ACHN (cell line): ENCODE measurements at places on chromosomes 1 and 21.

GRCh38 chr1:158806916-158807536 is 24.1 kb upstream of the MNDA start:
- DNase-seq, result no peak

DNA sequence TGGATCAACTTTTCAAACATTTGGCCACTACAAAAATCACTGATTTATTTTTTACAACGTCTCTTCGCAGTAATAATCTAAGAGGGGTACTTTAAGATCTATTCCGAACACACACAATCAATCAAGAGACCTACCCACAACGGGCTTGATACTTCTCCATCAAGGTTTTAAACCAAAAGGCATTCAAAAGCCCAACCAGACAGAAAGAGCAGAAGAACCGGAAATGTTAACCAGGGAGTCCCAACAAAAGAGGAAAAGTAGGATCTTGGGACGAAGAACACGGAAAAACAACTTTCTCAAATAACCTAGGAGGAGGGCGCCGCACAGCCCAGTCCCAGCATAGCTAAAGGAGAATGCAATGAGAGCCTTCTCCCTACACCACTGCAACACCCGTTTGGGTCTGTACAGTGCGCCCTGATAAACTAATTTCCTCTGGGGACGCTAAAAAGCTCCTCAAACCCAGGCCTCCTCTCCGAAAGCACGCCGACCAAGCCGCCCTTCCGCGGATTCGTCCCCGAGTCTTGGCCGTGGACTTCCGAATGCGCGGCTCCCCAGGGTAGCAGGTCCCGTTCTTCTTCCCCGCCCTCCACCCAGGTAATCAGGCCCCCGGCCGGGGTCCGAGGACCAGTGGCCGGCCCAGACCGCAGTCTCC is 623 bp downstream of the RPL22 start:
- DNase-seq, result no peak

GRCh38 chr1:114758256-114758832 is 560 bp upstream of the CSDE1 start:
- no peak for DNase-seq

GRCh38 chr1:180981596-180982387 is 40.9 kb downstream of the STX6 start:
- DNase-seq, result no peak

GRCh38 chr1:180966312-180966711 is 53.6 kb downstream of the KIAA1614 start:
- DNase-seq, result no peak

DNA sequence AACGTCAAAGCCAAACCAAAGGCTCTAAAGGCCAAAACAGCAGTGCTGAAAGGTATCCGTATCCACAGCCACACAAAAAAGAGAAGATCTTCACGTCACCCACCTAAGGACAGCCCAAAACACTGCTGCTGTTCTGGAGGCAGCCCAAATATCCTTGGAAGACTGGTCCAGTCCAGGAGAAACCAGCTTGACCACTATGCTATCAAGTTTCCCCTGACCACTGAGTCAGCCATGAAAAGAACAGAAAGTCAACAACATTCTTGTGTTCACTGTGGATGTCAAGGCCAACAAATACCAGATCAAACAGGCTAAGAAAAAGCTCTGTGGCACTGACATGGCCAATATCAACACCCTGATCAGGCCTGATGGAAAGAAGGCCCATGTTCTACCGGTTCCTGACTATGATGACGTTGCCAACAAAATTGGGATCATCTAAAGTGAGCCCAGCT is 32.1 kb downstream of the ARID4B start:
- DNase-seq, result no peak

DNA sequence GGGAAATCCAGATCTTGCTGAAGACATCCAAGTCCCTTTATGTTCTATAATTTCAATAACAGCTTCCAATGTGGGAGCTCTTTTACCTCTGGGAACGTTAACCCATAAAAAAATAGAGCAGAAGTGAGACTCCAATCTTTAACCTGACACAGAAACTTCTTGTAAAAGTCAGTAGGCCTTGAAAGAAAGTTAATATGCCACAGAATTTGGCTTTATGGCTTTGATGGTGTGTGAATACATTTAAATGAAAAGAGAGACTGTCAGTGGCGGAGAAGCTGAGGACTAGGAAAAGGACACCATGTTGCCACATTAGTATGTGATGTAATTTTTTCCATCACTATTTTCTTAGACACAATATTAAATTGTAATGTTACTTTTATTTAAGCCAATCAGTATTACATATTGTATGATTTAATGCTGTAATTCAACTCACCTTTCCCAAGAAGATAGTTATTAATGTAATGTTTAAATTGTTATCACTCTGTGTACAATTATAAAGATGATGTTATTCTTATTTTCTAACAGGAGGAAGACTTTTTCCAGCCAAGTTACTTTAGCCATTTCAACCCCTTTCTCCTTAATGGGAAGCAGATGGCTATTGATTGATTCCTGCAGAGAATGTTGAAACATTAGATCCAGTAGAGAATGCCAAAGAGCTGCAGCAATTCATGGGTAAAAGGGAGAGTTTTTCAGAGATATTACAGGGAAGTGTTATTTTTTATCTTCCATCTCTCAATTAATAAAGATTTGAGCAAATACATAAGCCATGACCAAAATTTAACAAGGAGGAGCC is 17.5 kb upstream of the CLDN8 start:
- DNase-seq, result no peak

GRCh38 chr1:200739702-200740570 is 1.2 kb downstream of the CAMSAP2 start:
- peak; percentile 24 for DNase-seq

DNA sequence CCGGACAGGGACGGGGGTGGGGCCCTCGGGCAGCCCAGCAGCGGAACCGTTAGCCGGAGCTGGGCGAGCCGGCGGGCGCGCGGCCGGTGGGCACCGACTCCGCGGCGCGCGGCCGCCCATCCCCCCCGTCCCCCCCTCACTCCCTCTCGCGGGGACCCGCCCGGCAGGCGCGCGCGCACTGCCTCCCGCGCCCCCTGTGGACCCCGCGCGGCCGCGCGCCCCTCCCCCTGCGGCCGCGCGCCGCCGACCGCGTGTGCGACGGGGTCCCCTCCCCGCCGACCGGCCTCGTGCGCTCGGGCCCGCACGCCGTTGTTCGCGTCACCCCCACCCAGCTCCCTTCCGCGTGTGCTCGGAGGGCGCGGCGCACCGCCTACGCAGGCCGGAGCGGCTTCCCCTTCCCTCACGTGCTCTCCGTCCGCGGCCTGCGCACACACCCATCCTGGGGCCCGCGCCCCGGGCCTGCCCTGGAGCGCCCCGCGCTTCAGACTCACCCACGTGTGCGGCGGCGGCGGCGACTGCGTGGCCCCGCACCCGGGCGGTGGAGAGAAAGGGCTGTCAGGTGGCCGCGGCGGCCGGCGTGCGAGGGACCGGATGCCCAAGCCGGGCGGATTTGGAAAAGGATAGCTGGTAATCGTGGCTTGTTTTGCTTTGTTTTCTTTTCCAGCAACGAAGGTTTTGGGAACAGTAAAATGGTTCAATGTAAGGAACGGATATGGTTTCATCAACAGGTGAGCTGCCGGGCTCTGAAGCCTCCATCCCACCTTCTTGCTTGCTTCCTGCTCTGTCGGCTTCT is 717 bp downstream of the YBX1 start:
- DNase-seq, result peak; percentile 59

GRCh38 chr1:115495625-115496024 is 146.1 kb upstream of the VANGL1 start:
- no peak for DNase-seq

- DNase-seq, result no peak
Measured at GRCh38 chr1:172698224-172698623, 39.3 kb downstream of the FASLG start.

DNA sequence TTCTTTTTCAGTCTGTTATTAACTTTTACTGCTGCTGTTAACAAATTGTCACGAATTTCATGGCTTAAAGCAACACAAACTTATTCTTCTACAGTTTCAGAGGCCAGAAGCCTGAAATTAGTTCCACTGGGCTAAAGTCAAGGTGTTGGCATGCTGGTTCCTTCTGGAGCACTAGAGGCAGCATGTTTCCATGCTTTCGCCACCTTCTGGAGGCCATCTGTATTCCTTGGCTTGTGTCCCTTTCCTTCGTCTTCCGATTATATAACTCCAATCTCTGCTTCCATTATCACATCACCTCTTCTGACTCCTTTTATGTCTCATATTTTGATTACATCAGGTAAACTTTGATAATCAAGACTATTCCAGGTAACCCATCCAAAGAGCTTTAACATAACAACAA is 1742.1 kb downstream of the BRINP3 start:
- DNase-seq, result no peak

- peak; percentile 95 for DNase-seq
Measured at GRCh38 chr1:153532769-153533599, 2.8 kb downstream of the S100A6 start.

- DNase-seq, result no peak
Measured at GRCh38 chr21:36881228-36881627, 85.2 kb downstream of the HLCS start.

DNA sequence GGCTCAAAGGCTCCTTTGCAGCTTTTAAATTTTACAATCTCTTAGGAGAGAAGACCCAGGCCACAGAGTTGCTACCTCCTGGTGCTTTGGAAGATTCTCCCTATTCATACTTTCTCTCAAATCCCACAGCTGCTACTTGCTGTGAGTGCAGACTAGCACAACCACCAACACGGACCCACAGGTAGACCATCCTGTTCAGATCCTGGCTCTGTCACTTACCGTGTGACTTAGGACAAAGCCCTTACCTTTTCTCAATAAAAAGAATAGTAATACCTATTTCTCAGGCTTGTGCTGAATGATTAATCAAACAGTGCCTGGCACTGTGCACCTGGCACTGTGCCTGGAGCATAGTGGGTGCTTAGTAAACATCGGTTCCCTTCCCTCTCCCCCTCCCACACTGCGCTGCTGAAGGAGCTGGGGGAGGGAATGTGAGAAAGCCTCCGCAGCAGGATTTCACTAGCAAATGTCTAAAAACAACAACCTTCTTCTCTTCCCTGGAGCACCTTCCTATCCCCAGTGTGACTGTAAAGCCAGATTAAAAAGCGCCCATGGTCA is 81.7 kb downstream of the PGM1 start:
- DNase-seq, result no peak

- no peak for DNase-seq
Measured at GRCh38 chr1:219476116-219476515, 136.8 kb downstream of the ZC3H11B start.

GRCh38 chr1:30842697-30843354 is 65.7 kb downstream of the SDC3 start:
- no peak for DNase-seq

- DNase-seq, result no peak
Measured at GRCh38 chr1:153933955-153934354, 11.2 kb upstream of the GATAD2B start.

DNA sequence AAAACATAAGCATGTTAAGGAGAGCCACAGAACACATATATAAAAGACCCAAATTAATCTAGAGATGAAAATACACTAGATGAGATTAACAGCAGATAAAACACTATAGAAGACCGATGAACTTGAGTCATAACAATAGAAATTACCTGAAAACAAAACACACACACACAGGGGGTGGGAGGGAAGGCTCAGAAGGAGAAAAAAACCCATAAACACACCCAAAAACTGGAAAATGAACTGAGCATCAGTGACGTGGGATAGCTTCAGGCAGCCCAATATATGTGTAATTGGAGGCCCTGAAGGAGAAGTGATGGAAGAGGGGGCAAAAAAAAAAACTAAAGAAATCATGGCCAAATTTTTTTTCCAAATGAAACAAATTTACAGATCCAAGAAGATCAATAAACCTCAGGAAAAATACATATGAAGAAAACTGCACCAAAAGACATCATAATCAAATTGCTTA is 11.4 kb downstream of the ALDH9A1 start:
- no peak for DNase-seq

DNA sequence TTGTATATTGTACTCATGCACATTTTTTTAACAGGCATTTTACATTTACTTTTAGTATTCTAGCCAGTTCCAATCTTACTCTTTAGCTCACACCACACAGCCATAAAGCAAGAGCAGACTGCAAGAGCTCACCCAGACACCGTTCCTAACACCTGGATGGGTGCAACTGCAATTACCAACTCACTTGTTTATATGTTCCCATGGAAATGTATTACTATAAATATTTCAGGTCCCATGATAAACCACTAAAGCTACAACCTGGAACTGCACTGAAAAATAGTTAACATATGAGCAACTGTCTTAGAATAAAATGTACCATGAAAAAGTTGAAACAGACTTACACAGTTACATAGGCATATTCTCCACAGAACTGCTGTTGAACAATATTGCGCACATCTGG is 30.8 kb downstream of the USP48 start:
- DNase-seq, result peak; percentile 1

DNA sequence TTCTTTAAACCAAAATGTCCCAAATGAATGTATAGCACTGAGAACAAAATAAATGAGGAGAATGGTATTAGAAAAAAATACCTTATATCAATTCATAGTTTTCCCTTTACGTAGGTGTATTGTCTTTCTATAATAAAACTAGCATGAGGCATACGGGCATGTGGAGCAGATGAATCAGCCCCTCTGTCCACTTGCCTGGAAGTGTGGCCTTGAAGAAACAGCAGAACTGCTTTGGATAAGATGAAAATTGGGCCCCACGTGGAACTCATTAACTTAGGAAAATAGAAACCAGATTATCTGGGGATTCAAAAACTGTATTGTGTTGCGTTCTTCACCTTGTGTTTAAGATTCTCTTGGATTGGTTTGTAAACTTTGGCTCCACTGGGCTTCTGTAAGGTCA is 356.8 kb upstream of the B3GALT2 start:
- DNase-seq, result no peak

- DNase-seq, result peak; percentile 61
Measured at GRCh38 chr1:117067533-117068370, 7.6 kb downstream of the TTF2 start.

DNA sequence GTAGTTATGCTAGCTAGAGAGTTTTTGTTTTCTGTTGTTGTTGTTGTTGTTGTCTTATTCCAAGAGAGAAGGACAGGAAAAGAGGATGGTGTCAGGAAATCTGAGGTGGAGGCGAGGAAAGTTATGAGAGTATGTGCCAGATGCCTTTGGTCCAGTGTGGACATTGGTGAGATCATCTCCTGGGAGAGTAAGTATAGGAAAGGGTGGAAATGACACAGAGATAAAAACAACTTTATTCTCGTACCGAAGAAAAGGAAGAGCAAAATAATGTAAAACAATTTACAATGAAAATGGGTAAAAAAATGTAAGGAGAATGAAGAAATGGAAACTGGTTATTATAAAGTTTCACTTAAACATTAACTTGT is 97.4 kb upstream of the ADGRL2 start:
- DNase-seq, result no peak

GRCh38 chr1:118151312-118151937 is 33.6 kb downstream of the SPAG17 start:
- peak; percentile 57 for DNase-seq

GRCh38 chr1:76627901-76628300 is 239.4 kb upstream of the ST6GALNAC5 start:
- no peak for DNase-seq

DNA sequence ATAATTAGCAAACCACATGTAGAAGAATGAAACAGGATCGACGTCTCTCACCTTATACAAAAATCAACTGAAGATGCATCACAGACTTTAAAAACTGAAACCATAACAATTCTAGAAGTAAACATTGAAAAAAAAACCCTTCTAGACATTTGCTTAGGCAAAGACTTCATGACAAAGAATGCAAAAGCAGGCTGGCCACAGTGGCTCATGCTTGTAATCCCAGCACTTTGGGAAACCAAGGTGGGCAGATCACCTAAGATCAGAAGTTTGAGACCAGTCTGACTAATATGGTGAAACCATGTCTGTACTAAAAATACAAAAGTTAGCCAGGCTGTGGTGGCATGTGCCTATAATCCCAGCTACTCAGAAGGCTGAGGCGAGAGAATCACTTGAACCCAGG is 1351.7 kb downstream of the MRPL39 start:
- no peak for DNase-seq

- no peak for DNase-seq
Measured at GRCh38 chr1:117364240-117364639, 3.0 kb upstream of the MAN1A2 start.
